ENCODE measurements at places on chromosomes 12 and 14. TPM values are rescaled to one million over a fixed set of nuclear protein-coding genes. Genes with fewer than 3 reads are reported as not detected.

Gene LIN7A
- not detected for total RNA-seq

Gene PIANP
- total RNA-seq, result 0.32 TPM

Gene TTC7B
- 5.8 TPM for total RNA-seq

Gene SOAT2
- total RNA-seq, result 0.79 TPM

Gene KRT83
- not detected for total RNA-seq

Gene SCNN1A
- total RNA-seq, result not detected

Gene ARHGEF40
- 0.09 TPM for total RNA-seq

GRCh38 chr14:66383771-66384170 is 102.4 kb upstream of the CCDC196 start:
- no peaks in the 10 kb centered on the region for H3K27me3 ChIP-seq
- DNase-seq, result no peak
- no peak overlapping the region for H3K4me3 ChIP-seq
- H3K4me1 ChIP-seq, result no peaks in the 10 kb centered on the region
- no peaks in the 10 kb centered on the region for H3K36me3 ChIP-seq
- no peak overlapping the region for H3K27ac ChIP-seq

DNA sequence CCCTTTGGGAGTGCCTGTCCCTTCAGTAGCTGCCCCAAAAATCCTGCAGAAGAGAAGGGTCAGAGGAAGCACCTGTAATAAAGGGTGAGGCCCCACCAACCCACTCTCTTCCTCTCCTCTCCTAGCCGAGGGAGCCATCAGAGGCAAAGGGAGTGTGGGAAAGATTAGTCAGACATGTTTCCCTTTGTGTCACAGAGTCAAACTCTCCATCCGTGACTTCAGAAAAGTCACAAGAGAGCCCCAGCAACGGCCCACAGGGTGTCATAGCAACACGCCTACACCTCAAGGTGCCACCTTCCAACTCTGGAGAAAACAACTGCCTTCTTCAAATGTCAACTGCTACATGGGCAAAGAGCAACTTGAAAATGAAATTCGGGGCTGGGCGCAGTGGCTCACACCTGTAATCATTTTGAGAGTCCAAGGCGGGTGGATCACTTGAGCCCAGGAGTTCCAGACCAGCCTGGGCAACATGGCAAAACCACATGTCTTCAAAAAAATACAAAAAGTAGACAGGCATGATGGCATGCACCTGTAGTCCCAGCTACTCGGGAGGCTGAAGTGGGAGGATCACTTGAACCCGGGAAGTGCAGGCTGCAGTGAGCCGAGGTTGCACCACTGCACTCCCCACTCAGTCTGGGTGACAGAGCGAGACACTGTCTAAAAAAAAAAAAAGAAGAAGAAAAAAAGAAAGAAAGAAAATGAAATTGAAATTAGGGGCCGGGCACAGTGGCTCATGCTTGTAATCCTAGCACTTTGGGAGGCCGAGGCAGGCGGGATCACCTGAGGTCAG is 17.7 kb upstream of the CD27 start:
- peak; percentile 98 for DNase-seq
- H3K4me1 ChIP-seq, result peaks cover 72% of the 10 kb centered on the region
- H3K27me3 ChIP-seq, result no peaks in the 10 kb centered on the region

GRCh38 chr12:129819391-129819790 is 84.4 kb downstream of the TMEM132D start:
- no peak overlapping the region for H3K4me3 ChIP-seq
- H3K27ac ChIP-seq, result no peak overlapping the region
- H3K4me1 ChIP-seq, result no peaks in the 10 kb centered on the region
- H3K36me3 ChIP-seq, result no peaks in the 10 kb centered on the region

GRCh38 chr14:105436402-105436801 is 16.8 kb downstream of the MTA1 start:
- H3K27me3 ChIP-seq, result no peaks in the 10 kb centered on the region
- no peak overlapping the region for H3K27ac ChIP-seq
- peaks cover 5% of the 10 kb centered on the region for H3K36me3 ChIP-seq
- peaks cover 11% of the 10 kb centered on the region for H3K4me1 ChIP-seq
- H3K4me3 ChIP-seq, result no peak overlapping the region

GRCh38 chr12:115697340-115697739 is 580.2 kb downstream of the MED13L start:
- DNase-seq, result no peak
- no peaks in the 10 kb centered on the region for H3K4me1 ChIP-seq
- peaks cover 9% of the 10 kb centered on the region for H3K27me3 ChIP-seq
- H3K36me3 ChIP-seq, result no peaks in the 10 kb centered on the region
- H3K27ac ChIP-seq, result no peak overlapping the region

DNA sequence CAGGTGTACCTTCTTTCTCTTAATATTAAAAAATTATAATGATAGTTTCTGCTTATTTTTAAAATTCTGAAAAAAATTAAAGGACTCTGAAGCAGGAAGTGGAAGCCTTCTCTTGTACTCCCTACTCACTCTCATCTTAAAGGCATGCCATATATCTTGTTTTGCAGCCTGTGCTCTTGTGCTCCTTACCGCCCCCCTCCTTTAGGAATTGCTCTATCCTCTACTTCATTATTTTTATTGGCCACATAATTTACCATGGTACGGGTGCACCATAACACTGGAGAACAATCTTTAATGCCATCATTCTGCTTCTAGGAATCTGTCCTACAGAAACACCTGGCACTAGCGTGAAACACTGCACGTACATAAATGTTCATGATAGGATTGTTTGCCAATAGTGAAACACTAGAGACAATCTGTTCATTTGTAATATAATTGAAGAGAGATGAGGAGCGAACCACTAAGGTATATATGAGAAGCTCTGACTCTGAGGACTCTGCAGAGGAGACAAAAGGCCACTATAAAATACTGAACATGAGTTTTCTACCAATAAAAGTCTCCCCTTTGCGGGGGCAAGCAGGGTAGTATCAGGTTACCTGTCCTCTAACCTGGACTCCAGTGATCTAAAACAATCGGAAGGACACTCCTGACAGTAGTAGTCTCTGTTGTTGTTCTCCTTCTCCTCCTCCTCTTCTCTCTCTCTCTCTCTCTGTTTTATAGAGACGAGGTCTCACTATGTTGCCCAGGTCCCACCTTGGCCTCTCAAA is 6.3 kb upstream of the NYNRIN start:
- H3K4me3 ChIP-seq, result no peak overlapping the region
- DNase-seq, result no peak
- H3K4me1 ChIP-seq, result no peaks in the 10 kb centered on the region
- H3K36me3 ChIP-seq, result no peaks in the 10 kb centered on the region

DNA sequence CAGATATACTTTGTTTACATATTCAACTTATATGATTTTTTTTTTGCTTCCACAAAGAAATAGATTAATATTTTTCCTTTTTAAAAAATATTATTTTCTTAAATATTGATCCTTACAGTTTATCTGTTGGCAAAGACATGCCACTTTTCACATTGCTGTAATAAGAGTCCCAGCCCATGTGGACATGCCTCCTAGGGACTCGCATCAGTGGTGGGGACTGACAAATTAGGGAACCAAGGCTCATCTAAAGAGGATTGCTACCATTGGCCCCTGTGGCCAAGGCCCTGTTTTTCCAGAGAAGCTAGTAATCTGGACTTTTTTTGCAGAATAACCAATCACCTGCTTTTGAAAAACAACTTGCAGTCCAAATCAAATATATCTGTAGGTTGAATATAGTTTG is 27.8 kb upstream of the BMAL2 start:
- H3K27me3 ChIP-seq, result no peaks in the 10 kb centered on the region
- no peak for DNase-seq
- no peak overlapping the region for H3K27ac ChIP-seq
- H3K36me3 ChIP-seq, result peaks cover 8% of the 10 kb centered on the region
- peaks cover 5% of the 10 kb centered on the region for H3K4me1 ChIP-seq

GRCh38 chr12:100234591-100235304 is 32.1 kb downstream of the DEPDC4 start:
- no peaks in the 10 kb centered on the region for H3K27me3 ChIP-seq
- H3K27ac ChIP-seq, result no peak overlapping the region
- no peak overlapping the region for H3K4me3 ChIP-seq
- peak; percentile 6 for DNase-seq
- H3K4me1 ChIP-seq, result no peaks in the 10 kb centered on the region

GRCh38 chr14:104352493-104353220 is 214.3 kb downstream of the KIF26A start:
- no peaks in the 10 kb centered on the region for H3K4me1 ChIP-seq

- peaks cover 4% of the 10 kb centered on the region for H3K27me3 ChIP-seq
- no peak for DNase-seq
- H3K4me3 ChIP-seq, result no peak overlapping the region
- H3K36me3 ChIP-seq, result no peaks in the 10 kb centered on the region
- no peak overlapping the region for H3K27ac ChIP-seq
Measured at GRCh38 chr14:74438351-74438915, 12.4 kb upstream of the SYNDIG1L start.

DNA sequence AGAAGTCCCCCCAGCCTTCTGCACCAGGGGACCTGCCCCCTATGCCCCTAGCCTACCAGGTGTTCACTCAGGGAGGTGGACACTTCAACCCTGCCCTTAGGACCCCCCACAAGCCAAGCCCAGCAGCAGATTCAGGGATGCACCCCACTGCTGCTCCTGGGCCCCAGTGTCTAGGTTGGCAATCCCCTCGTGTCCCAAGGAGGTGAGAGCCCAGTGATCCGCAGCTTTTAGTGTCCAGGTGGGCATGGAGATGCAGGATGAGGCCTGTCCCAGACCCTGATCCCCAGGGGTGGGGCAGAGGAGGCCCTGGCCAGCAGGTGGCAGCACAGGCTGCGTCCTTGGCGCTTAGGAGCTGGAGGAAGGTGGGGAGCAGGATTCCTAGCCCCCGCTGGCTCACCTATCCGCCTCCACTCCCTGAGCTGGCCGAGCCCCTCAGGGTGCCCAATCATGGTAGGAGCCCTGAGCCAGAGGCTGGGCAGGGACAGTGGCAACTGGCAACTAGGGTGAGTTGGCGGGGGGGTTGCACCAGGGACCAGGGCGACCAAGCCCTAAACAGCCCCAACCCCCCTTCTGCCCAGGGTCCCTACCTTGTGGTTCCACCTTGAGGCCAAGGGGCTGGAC is 4.1 kb downstream of the CKB start:
- DNase-seq, result peak; percentile 76
- peaks cover 10% of the 10 kb centered on the region for H3K4me1 ChIP-seq
- no peaks in the 10 kb centered on the region for H3K36me3 ChIP-seq
- no peak overlapping the region for H3K27ac ChIP-seq
- H3K4me3 ChIP-seq, result no peak overlapping the region

- peaks cover 3% of the 10 kb centered on the region for H3K27me3 ChIP-seq
- H3K36me3 ChIP-seq, result no peaks in the 10 kb centered on the region
- DNase-seq, result no peak
- no peak overlapping the region for H3K4me3 ChIP-seq
- peaks cover 5% of the 10 kb centered on the region for H3K4me1 ChIP-seq
- H3K27ac ChIP-seq, result no peak overlapping the region
Measured at GRCh38 chr12:101954113-101954512, 76.7 kb downstream of the DRAM1 start.

- H3K27ac ChIP-seq, result no peak overlapping the region
- no peaks in the 10 kb centered on the region for H3K36me3 ChIP-seq
- peaks cover 22% of the 10 kb centered on the region for H3K4me1 ChIP-seq
- H3K4me3 ChIP-seq, result no peak overlapping the region
Measured at GRCh38 chr14:69360438-69361108, 37.5 kb downstream of the ERH start.

DNA sequence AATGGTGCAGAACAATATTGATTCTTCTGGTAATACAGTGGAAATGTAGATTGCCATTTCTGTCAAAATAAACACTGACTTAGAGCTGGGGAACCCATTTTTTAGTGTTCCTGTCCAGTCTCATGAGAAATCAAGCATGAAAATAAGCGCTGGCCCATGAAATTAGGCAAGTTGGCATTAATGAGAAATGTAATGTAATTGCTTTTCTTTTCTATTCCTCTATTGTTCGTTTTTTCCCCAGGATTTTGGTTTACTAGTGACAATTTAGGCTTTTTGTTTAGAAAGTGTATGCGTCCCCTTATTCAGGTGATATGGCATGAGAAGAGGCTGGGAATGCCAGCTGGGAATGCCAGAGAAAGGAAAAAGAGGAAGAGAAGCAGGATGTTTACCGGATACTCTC is 64.4 kb upstream of the KICS2 start:
- no peaks in the 10 kb centered on the region for H3K27me3 ChIP-seq
- DNase-seq, result no peak
- no peaks in the 10 kb centered on the region for H3K36me3 ChIP-seq
- H3K4me3 ChIP-seq, result no peak overlapping the region

DNA sequence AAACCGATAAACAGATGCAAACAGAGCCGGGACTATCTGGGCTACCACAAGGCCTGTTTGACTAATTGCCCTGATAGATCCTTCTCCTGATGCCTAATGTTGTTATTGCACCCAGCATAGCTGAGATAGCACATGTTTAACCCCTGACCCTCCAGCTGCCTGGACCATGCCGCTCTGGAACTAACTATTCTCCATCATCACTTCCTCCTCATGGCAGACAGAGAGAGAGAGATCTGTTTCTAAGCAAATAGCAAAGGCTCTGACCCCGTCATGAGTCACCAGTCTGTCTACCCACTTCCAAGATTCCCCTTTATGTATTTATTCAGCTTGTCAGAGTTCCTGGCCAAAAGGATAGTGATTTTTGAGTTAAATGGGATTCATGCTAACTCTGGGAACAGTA is 58.2 kb upstream of the FLRT2 start:
- H3K4me3 ChIP-seq, result no peak overlapping the region
- H3K36me3 ChIP-seq, result no peaks in the 10 kb centered on the region
- H3K4me1 ChIP-seq, result no peaks in the 10 kb centered on the region
- H3K27ac ChIP-seq, result no peak overlapping the region

GRCh38 chr12:109258607-109259544 is 50.2 kb downstream of the FOXN4 start:
- H3K4me1 ChIP-seq, result no peaks in the 10 kb centered on the region
- DNase-seq, result no peak
- H3K36me3 ChIP-seq, result peaks cover 22% of the 10 kb centered on the region
- no peak overlapping the region for H3K4me3 ChIP-seq
- no peak overlapping the region for H3K27ac ChIP-seq

DNA sequence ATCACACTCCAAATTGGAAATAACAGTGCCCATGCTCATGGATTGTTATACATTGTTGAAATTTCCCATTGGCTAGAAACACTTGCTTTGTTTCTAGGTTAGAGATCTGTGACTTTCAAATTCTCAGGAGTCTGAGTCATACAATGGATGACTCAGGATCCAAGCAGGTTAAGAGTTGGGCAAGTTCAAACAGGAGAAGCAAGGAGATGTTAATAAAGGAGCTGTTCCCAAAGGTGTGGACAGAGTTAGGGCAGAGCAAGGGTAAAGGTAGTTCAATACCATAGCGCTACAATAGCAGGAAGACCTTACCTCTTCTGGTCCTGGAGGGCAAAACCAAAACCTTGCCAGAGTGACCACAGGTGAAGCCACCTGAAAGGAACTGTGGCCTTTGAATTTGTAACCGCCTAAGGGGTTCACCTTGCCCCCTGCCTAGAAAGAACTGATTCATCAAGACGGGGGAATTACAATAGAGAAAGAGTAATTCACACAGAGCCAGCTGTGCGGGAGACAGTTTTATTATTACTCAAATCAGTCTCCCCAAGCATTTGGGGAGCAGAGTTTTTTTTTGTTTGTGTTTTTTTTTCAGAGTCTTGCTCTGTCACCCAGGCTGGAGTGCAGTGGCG is 4.2 kb upstream of the AMN1 start:
- H3K36me3 ChIP-seq, result peaks cover 10% of the 10 kb centered on the region
- H3K27me3 ChIP-seq, result no peaks in the 10 kb centered on the region
- peaks cover 59% of the 10 kb centered on the region for H3K4me1 ChIP-seq
